Activated CD4-positive, CD25-positive, alpha-beta regulatory T cell treated with anti-CD3 and anti-CD28 coated beads, Interleukin-2, amount 50 U/mL, for 24 hours (primary cell): ENCODE measurements at places on chromosomes 7 and 10.
A peak's percentile ranks its signal among the peaks of the same experiment; 100 is the strongest.

- no peak for ATAC-seq
These were observed 97.3 kb upstream of the KCNIP2 start for GRCh38 chr10:101940916-101941315.

DNA sequence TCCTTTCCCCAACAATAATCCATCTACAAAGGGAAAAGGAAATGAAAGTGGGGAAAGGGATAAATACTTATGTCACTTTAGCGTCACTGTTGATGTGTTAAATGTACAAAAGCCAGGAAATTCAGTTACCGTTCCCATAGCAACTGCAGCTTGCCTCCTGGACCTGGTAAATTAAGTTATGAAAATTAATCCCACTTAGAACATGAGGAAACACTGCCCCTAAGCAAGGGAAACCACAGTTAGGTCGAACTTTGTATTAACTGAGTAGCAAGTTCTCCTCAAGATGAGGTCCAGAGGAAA, 338.2 kb upstream of the AOAH start:
- no peak for ATAC-seq

- no peak for ATAC-seq
These were observed 42.2 kb upstream of the LAMB1 start for GRCh38 chr7:108045154-108045553.

GRCh38 chr7:122298131-122298530, 6.4 kb downstream of the FEZF1 start:
- ATAC-seq: no peak

DNA sequence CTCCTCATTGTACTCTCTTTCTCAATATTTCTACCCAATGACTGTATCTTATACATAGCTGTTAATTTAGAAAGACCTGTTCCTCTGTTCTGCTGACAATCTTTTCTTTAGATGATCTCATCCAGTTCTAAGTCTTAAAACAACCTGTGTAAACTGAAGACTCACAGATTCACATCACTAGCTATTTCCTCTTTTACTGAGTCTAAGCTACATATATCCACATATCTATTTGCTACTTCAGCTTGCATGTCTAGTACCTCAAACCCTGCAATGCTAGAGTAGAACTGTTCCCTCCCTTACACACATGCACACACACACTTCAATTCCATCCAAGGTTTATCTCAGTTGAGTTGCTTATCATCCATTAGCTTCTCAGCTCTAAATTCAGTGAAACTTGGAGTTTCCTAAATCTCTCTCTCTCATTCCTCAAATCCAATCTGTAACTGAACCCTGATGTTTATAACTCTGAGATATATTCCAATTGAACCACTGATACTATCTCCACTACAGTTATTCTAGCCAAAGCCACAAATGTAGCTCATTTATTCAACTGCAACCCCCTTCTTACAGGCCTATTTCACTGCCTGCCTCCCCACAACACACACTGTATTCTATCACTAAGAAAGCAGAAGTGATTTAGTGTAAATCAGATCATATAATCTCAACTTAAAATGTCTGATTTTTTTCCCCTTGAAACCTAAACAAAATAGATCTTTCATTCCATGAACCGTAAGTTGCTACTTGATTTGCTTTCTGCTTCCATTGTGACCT, 1036.8 kb upstream of the POT1 start:
- ATAC-seq: no peak

GRCh38 chr7:113775401-113775800, 143.4 kb downstream of the PPP1R3A start:
- no peak for ATAC-seq

DNA sequence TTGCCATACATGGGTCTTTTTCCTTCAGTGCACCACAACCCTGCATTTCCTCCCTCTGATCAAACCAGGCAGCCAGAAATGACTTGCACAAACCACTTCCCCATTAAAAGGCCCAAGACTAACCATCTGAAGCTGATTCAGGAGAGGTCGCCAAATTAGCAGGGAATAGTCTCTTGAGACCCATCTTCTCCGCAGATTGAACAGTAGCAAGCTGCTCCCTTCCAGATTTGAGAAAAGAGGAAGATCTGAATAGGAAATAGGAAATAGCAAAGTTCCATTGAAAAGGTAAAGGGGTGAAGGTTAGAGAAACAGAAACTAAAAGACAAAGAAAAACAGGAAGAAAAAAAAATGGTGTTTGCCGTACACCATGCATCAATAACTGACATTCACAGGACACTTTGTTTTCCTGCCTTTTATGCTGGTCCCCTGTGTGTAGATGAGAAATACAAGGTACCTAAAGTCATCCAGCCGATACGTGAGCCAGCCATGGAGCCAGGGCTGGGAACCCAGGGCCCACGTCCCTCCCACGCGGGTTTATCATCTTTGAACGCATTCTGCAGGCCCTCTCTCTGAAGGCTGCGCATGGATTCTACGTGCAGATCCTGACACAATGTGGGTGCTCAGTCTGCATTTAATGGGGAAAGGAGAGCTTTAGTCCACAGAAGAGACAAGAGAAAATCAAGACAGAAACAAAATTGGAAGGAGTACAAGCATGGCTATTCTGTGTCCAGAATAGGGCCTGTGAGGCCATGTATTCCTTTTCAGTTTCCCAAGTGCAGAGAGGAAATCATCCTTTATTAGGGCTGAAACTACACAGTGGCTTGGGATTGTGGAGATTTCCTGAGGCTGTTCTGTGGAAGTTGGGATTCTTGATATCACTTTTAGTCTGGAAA, 268.4 kb upstream of the NPVF start:
- ATAC-seq: no peak

DNA sequence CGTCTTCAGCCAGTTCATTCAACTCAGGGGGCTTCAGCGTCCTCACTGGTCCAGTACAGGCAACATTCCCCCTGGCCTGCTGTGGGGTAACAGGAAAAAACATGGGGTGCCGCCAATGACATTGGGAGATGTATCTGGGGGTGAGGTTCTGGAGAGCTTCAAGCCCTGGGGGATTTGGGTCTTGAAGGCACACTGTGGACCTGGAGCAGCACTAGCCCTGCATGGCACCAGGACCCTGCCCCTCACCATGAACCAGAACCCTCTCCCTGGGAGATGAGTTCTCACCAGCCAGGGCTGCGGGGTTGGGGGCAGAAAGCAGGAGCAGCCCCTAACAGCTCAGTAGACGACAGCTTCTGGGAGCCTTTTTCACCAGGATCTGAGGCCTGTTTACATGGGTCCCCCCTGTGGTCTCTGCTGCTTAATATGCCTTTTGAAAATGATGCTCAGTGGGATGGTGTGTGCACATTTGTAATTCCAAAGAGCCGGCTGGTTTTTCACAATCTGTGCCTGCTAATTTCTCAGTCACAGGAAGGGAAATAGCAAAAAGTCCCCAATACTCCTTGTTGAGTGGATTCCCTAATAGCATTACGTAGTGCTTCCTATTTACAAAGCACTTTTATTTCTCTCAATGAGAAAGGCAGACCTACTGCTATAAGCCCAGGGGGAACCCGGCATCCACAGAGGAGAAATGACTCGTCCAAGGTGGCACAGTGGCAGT, 509.5 kb downstream of the RPS24 start:
- no peak for ATAC-seq

DNA sequence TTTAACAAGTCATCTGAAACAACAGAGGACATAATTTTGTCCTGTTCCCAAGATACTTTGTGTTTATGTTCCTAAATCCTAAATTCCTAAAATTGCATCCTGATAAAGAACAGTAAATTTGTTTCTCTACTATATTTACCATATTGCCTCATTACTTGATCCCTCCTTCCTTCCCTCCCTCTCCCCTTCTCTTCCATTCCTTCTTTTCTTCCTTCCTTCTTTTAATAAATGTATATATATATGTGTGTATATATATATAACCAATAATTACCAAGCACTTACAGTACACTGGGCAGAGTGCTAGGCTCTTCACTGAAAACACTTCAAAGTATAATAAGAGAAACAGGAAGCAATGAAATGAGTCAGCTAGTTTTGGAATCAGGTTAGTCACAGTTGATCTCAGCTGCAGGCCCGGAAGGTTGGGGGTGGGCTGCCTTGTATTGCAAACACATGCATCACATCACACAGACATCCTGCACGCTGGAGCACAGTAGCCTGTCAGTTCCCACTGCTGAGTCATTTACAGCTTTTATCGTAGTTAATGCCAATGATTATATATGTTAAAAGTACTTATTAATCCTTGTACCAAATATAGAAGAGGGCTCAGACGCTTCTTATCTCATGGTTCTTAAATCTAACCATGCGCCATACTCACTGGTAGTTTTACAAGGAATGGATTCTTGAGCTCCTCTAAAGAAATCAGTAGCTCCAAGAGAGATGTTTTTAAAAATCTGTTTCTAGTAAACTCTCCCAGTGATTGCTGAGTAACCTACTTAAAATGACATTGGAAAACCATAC, 551.7 kb downstream of the GRM8 start:
- ATAC-seq: peak; percentile 99

DNA sequence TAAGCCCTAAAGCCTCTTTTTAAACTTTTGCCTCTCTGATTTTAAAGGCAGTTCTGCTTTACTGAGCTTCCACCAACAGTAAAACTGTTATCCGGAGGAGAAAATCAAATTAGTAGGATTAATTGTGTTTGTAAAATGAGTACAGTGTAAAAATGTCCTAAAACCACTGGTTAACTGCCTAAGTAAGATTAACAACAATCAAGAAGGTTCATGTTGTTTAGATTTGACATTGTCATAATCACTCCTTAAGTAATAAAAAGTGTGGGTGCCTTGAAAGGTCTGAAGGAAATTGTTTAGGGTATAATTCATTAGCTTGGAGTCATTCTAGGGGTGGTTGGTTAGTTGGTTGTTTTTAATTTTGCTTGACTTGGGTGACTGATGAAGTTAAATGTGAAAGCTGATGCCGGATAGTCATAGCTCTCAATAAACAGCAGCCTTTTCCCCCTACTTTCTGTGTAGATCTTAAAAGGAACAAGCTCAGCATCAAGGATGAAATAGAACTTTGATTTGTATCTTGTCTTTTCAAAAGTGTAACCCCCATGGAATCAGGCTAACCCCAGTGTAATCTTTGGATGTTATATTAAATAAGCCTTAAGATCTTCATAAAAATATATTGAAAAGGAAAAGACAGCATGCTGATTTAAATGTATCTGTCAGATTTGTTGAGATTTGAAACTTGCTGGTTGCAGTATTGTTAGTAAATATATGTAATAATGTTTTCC, 148.3 kb downstream of the ARID5B start:
- ATAC-seq: no peak

DNA sequence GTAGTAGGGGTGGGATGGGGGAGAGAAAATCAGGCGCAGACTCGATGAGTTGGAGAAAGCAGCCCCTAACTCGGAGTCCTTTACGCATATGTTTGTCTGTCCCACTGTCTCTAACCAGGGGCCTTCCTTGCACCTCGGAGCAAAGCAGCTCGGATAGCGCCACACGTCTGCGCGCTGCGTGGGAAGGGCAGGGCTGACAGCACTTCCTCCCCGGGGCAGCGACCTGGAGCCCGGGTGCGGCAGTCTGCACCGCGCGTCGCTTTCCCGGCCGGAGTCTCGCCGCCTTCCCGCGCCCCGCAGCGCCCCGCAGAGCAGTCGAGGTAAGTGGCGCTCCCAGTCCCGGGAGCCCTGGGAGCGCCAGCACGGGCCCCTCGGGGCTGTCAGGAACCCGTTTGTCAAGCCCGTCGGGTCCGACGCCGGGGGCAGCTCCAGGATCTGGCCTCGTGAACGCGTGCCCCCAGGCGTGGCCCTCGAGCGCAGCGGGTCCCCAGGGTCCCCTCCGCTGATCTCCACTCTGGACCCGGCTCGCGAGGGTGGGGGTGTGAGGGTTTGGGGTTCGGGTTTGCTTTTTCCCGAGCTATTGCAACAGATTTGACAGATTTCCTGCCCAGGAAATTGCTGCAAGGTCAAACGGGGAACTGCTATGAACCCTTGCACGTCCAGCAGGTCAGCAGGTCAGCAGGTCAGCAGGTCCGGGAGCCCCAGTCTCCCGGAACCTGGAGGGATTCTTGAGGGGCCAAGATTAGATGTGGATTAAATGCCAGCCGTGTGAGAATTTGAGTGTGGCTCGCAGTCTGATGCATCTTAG, 597 bp downstream of the APBB1IP start:
- ATAC-seq: peak; percentile 72

GRCh38 chr7:50273301-50273700, 31.2 kb upstream of the IKZF1 start:
- ATAC-seq: no peak

DNA sequence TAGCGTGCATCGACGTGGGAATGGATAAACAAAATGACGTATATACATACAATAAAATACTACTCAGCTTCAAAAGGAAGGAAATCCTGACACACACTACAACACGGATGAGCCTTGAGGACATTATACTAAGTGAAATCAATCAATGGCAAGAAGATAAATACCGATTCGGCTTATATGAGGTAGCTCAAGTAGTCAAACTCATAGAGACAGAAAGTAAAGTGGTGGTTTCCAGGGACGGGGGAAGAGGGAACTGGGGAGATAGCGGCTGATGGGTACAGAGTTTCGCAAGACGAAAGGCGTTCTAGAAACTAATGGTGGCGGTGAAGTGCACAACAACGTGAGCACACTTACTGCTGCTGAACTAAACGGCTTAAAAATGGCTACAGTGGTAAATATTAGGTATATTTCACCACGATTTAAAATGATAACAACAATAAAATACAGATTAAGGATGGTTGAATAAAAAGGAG, 516.7 kb downstream of the PARD3 start:
- no peak for ATAC-seq

- ATAC-seq: no peak
These were observed 728.5 kb downstream of the TNS3 start for GRCh38 chr7:46853451-46853850.

DNA sequence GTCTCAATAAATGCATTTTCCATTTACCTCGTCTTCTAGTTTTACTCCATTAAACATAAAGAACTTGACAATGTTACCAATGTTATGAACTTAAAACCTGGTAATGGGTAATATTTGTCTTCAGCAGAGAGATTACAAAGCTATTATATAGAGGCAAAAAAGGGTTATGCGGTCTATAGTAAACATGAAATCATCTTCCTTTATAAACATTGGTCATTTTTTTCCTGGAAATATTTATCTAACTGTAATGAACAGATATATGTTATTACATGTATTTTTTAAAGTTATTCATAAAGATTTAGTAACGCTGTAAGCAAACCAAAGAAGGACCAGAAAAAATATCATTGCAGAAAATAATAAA, 1.3 kb downstream of the VWDE start:
- ATAC-seq: no peak

- ATAC-seq: no peak
These were observed 16.3 kb downstream of the ZMIZ1 start for GRCh38 chr10:79084972-79085597.

GRCh38 chr7:256461-256940, 33.5 kb upstream of the FOXL3 start:
- ATAC-seq: no peak

DNA sequence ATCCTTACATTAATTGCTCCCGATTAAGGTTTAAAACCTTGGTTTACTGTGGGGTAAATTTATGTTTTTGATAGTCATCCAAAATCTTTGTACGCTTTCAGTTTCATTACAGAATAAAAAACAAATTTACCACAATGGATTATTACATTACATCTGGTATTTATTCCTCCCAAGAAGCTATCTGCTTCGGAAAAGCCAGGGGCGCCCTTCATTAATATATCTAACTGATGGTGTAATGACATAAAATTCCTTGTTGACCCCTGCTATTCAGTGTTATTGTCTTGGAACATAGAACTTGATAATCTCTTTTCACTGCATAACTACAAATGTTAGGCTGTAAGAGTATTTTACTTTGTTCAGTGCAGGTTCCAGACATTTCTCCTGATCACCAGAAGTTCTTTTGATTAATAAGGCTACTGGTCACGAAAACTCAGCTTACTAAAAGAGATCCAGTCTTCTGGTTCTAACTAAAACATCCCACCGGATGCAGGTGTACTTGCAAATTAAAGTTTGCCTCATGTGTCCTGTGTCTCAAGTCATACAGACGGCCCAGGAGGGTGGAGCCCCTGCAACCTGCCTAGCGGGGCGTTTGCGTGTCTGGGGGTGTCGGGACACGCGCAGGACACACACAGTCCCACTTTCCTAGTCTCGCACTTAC, 581 bp upstream of the GLCCI1 start:
- ATAC-seq: no peak
